ENCODE measurements at places on chromosomes 12 and 14.

GRCh38 chr12:122849352-122850047 lies 14.2 kb downstream of the HIP1R start:
- no peak for DNase-seq

GRCh38 chr14:64640839-64641238 lies 63.4 kb upstream of the PLEKHG3 start:
- no peak for DNase-seq

DNA sequence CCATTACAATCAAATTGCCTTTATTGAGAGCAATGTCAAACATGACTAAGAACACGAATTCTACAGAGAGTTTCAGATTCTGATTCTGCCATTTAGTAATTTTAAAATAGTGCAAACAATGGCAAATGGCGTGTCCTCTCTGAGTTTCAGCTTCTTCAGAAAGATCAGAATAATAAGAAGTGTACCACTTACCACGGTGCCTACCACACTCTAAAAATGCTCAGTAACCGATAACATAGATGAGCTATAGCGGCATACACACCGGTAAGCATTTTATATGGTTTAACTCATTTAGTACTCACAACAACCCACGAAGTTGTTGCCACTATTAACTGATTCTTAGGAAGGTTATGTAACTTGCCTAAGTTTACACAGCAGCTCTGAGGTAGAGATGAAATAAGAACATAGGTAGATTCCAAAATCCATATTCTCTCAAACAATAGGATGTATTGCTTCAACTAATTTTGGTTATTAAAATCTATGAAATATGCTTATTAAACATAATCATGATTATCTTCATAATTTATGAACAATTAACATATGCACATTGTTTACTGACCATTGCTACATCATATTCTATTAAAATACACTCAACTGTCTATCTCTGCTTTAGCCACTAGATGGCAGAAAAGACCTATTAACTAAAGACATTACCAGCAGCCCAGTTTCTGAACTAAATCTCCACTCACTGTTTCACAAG lies 38.3 kb downstream of the SLC6A15 start:
- peak; percentile 57 for DNase-seq

DNA sequence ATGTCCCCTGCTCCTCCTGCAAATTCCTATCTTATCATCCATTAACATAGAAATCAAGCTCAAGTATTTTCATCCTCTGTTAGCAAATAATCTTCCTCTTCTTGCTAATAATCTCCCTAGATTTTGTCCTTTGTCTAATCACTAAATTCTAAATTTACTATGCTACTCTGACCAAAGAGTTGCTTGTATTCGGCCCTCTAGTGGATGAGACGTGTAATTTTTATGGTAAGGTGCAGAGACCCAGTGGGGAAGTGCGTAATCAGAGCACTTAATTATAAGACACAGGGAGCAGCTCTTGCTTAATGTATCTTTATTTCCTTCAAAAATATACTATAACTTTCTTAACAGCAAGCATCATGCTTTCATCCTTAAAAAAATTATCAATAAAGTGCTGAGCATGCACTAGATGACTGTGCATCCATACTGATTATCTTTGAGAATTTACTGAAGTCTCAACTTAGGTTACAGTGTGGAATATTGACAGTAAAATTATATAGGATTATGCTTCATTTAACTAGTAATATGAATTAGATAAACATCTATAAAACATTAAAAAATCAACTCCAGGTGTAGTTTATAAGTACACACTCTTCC lies 212.6 kb downstream of the SLC16A7 start:
- DNase-seq: peak; percentile 47

DNA sequence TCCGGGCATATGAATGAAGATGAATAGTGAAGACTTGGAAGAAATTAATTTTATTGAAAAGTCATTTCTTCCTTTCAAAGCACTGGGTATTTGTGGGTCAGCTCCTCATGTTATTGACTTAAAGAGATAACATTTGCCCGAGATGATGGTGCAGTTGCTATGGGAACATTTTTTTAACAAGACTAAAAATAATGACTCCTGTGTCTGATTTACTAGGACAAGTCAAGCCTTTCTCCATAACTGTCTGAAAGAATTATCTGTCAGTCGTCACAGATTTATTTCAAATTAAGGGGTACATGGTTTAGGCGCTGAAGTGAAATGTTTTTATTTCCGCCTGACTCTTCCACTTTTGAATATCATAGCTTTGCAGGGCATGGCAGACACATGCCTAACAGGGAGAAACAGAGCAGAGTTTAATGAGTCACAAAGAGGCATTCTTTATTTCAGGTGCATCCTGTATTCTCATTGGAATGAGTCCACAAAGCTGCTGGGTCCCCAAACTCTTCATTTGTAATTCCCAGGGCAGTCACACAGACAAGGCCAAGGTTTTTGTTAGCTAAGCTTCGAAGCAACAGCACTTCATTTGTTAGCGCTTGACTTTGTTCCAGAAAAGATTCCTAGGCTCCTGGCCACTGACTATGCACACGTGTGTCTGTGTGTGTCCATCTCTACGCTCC lies 4.3 kb upstream of the GPHB5 start:
- DNase-seq: no peak

GRCh38 chr12:119817546-119818343 lies 59.4 kb downstream of the CIT start:
- DNase-seq: no peak

GRCh38 chr12:20950248-20950647 lies 139.7 kb downstream of the SLCO1B3 start:
- peak; percentile 44 for DNase-seq

- no peak for DNase-seq
Measured at GRCh38 chr12:40996091-40996490, 192.0 kb upstream of the PDZRN4 start.

DNA sequence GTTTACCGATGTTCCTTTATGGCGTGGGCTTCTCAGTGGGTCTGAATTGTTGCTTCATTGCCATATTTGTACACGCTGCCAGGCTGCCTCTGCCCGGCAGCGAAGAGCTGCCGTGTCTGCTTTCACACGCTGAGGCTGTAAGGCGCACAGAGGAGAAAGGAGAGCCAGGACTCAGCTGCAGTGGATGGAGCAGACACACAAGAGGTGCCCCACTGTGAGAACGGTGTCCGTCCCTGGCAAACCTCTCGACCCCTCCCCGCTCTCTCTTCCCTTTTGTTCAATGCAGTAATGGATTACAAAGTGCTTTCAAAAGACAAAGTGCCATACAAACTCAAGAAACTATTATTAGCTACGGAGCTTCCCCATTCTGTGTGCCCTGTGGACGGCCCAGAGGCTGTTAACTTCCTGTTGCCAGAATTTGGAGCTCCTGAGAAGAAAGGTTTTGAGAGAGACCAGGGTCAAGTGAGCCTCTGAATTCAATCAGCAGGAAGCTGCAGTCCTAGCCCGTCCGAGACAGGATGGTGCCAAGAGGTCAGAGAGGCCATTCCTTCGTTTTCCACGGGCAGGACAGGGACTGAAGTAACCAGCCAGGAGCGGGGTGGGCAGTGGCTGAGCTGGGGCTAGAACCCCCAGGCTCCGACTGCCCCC lies 15.8 kb downstream of the CCND2 start:
- no peak for DNase-seq

DNA sequence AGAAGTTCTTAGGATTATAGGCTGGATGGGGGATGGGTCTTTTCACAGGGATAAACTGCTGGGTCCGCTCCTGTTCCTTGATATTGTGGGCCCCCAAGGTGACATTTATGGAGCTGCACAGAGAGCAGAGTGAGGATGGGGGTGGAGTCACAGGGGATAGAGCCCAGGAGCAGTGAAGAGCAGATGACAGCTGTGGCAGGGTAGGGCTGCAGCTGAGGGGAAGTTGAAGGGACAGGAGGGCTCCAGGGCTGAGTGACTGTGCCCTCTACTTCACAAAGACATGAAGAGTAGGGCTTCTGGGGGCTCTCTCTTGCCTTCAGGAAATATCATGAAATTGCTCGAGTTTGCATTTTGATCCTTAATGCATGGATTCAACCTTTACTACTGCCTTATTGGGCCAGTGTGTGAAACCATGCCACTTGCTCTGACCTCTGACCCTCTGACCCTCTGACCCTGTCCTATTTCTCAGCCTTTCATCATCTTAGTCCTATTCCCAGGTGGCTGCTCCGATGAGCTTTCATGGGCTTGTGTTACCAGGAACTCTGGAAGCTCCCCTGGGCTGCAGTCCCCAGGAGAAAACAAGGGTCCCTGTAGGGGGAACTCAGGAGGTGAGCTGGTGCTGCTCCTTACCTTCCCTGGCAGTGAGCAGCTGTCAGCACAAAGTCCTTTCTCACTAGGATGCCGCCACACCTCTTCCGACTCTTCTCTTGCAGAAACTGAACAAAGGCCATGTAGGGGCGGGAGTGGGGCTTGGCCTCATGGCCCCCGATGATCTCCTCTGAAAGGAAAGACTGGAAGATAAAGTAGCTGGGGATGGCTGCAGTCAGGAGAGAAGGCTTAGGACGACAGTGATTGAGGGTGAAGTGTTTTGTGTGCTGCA lies 1.6 kb downstream of the GZMH start:
- DNase-seq: no peak

- DNase-seq: no peak
Measured at GRCh38 chr12:131950182-131950913, 606 bp downstream of the EP400 start.

GRCh38 chr12:558580-558979 lies 98.8 kb downstream of the B4GALNT3 start:
- DNase-seq: no peak

GRCh38 chr12:116672010-116672409 lies 65.9 kb downstream of the SPRING1 start:
- DNase-seq: no peak

DNA sequence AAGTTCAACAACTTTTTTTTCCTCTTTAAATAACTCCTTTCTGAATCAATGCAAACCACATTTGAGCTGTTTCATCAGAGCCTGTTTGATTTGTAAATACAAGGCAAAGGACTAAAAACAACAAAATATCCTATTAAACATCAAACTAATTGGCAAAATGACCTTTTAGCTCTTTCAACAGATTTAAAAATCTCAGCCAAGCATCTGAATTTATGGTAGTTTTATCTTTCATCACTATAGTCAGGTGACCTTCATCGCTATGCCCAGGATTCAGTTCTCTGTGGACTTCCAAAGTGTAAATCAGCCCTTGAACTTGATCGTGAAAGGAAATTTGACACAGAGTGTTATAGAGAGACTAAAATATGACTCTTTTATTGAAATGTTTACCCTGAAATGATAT lies 1554.5 kb upstream of the FLRT2 start:
- no peak for DNase-seq

- DNase-seq: no peak
Measured at GRCh38 chr12:72207079-72207478, 65.1 kb upstream of the TRHDE start.

GRCh38 chr12:31466768-31467167 lies 124.2 kb downstream of the DENND5B start:
- peak; percentile 15 for DNase-seq

DNA sequence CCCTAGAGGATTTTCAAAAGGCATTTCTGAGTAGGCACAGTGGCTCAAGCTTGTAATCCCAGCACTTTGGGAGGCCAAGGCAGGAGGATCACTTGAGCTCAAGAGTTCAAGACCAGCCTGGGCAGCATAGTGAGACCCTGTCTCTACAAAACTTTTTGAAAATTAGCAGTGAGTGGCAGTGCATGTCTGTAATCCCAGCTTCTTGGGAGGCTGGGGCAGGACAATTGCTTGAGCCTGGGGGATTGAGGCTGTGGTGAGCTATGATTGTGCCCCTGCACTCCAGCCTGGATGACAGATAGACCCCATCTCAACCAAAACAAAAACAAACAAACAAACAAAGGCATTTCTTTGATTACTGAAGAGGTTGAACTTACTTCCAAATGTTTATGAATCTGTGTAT lies 201.4 kb downstream of the KIF26A start:
- no peak for DNase-seq

DNA sequence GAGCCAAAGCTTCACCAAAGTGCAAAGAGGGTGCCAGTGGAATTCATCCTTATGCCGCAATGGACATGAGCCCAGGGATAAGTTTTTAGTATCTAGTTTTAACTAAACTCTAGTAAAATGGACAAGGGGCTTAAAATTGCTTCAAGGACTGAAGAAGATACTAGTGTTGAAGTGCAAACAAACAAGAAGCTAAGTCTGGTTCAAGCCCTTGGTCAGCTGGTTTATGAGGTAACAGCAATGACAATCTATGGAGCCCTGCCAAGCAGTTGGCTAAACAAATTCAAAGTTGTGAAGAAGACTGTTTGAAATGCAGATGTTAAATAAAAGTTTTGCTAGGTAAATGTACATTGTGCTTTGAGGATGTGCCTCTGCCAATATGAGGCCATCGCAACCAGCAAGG lies 209.4 kb downstream of the KTN1 start:
- no peak for DNase-seq

DNA sequence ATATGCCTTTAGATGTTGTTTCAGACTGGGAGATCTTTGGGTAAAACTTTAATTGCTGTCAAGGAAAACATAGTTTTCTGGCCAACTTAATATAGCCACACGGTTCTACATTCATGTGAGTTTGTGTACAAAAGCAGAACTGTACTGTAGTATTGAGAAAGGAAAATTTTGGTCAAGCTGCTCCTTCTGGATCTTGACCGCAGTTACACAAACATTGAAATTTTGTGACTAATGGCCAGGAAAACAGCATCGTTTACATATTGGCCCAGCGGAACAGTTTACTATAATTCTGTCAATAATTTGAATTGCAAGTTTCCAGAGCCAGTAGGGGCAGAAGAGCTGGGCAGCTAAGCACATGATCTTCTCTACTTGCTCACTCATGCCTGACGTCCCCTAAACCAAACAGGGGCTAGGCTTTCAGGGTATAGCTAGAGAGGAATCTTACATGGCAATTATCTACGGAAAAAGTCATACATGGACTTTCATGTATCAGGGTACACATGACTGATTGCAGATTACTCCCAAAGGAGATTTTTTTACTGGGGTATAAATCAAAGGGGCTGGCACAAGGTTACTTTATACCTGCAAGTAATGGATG lies 11.4 kb upstream of the ART4 start:
- DNase-seq: no peak

- DNase-seq: peak; percentile 53
Measured at GRCh38 chr12:110582276-110583136, 612 bp downstream of the PPTC7 start.

- no peak for DNase-seq
Measured at GRCh38 chr12:45833401-45833800, 103.9 kb downstream of the ARID2 start.

GRCh38 chr14:45038865-45039264 lies 45.1 kb upstream of the PRPF39 start:
- DNase-seq: no peak

GRCh38 chr12:4905316-4905715 lies 4.4 kb upstream of the KCNA1 start:
- no peak for DNase-seq

DNA sequence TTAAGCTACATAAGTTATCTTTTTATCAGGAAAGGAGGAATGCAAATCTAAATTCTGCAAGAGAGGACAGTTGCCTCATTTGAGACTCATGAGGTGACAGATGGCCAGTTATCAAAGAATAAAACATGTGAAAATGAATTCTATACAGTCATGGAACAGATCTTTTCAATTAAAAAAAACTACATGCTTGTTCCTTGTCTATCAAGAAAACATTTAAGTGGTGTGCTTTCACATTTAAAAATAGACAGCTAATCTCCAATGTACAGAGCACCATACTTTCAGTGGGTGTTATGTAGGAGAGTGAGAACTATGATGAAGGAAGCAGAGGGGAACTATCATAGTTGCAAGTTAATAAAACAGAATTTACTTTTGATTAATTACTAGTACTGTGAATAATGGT lies 76.7 kb upstream of the TTC7B start:
- no peak for DNase-seq
